Astrocyte of the cerebellum (primary cell): ENCODE measurements at places on chromosomes 12 and 14.

DNA sequence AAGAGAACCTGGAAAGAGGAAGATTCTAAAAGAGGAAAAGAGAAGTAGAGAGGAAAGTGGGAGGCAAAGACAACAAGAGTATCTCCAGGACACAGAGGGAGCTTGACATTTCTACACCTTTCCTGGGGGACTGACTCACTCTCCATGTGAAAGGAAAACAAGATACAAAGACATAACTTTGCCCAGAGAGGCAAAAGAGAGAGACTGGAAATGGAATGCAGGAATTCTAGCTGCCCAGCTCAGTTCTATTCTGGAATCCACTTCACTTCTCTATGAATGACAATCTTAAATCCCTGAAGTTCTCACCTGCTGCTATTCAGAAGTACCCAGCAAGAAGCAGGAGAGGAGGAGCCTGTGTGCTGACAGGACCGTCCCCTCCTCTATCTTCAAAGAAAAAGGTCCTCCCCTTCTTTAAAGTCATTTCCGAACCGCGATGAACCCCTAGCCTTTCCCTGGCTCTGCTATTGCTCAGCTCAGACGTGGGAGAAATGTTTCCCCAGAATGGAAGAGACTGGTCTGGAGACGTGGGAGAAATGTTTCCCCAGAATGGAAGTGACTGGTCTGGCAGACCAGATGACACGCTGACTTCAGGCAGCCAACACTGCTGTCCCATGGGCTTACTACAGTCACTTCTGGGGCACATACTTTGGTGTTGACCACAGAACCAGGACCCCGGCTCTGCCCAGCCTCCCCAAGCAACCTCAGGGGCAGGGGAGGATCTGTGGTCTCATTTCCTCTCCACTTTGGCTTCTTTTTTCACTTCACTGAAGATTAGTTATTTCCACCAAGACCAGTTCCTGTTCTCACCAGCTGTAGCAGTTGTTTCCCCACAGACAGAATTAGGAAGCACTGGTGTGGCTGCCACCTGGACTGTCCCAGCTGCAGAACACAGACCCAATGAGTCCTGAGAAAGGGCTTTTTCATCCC is 8.3 kb downstream of the FMNL3 start:
- peak; percentile 52 for DNase-seq

DNA sequence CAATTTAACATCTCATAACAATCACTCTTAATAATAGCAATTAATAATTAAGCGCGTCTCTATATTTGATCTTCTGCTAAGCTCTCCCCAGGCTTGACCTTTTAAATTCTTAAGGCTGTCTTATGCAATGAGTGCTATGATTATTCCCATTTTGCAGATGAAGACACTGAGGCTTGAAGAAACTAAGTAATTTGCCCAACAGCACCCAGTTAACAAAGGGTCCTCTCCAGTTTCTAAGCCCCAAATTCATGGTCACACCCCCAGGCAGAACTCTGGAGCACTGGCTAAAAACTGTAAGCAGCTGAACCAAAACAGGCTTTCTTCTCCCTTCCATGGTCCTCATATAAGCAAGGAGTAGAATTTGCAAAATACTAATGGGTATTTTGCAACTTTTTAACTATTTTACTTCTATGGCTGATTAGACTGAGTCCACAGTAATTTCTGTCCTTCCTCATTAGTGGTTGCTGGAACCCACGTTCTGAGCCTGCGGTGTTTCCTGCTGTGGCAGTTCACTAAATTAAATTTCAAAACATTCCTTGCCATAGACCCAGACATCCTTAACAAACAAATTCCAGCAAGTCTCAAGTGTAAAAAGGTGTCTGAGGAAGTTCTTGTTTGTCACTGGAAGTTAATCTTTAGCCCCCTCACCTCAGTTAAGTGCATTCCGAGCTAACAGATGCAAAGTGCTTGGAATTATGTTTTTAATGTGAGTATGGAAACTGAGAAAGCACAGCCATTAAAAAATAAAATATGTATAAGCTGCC is 76.5 kb downstream of the TMEM132D start:
- no peak for DNase-seq

- DNase-seq = no peak
Measured at GRCh38 chr14:89564286-89564957, 147.4 kb upstream of the FOXN3 start.

GRCh38 chr12:89762498-89763170 is 54.0 kb upstream of the ATP2B1 start:
- DNase-seq = no peak

DNA sequence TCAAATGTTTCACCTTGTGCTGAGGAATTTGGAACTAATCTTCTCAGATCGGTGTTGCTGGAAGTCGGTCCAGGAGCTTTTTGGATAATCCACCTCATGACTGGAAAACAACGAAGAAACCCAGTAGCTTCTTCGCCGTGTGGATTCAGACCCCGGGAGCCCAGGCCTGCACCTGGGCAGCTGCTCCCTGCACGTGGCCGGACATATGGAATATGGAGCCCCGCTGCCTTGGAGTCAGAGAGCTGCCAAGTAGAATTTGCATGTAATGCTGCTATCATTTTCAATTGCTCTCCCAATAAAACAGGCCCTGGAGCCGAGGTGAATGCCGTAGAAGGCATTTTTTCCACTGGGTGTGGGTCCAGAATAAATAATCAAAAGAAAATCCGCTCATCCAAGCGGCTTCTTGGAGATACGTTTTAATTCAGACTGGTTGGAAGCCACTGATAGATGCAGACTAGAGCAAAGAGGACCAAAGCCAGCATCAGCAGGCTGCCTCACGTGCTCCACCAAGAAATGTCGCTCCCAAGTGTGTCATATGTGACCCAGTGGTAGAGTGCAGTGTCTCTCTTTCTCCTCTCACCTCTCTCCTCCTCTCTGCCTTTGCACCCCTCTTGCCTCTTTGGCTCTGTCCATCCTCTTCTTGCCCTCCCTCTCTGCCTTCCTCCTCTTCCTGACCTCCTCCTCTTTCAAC is 115.3 kb downstream of the ZNF664 start:
- DNase-seq = no peak

DNA sequence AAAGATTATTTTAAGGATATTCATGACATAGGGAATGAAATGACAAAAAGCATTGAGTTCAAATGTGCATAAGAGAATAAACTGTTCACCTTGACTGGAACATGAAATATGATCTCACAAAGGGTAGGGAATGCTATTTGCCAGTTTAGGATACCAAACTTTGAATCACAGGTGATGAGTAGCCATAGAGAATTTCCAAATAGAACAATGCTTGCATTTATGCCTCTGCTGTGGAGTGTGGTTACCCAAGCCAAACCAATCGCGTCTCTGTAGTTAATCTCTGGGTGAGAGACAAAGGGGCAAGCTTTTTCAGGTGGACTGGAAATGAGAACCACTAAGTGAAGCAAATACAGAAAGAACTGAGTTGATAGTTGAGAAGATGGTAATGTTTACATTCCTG is 371.1 kb upstream of the RPL10L start:
- no peak for DNase-seq

DNA sequence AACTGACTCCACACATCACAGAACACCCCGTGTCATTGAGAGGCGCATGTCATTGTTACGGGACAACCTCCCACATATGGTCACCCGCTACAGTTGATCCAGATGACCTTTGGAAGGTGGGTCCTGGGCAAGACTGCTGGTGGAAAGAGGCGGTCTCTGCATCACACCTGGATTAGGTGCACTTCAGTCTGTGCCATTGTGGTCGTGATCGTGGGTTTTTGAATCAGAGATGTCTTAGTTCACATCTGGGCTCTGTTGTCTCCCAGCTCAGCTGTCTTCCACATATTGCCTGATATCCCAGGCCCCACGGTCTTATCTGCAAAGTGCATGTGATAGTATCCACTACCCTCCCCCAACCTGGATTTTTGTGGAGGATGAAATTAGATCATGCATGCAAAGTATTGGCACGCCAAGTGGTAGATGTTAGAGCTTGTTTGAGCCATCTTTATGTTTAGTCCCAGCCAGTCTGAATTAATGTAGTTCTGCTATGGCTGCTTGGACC is 208.7 kb upstream of the FOXN3 start:
- no peak for DNase-seq

DNA sequence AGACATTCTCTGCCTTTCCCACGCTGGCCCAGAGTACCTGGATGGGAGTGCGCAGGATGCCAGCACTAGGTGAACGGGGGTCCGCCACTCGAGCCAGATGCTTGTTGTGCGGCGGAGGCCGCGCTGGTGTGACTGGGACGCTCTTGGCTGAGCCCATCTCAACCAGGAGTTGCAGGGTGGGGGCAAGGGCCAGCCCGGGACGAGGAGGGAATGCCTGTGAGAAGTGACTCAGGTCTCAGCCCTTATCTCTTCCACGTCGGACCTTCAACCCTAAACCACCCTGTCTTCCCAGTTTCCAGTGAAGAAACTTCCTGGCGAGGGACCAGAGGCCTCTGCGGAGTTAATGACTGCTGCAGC is 312 bp downstream of the CDCA3 start:
- no peak for DNase-seq

GRCh38 chr12:119019166-119019565 is 37.8 kb downstream of the SRRM4 start:
- DNase-seq = no peak

DNA sequence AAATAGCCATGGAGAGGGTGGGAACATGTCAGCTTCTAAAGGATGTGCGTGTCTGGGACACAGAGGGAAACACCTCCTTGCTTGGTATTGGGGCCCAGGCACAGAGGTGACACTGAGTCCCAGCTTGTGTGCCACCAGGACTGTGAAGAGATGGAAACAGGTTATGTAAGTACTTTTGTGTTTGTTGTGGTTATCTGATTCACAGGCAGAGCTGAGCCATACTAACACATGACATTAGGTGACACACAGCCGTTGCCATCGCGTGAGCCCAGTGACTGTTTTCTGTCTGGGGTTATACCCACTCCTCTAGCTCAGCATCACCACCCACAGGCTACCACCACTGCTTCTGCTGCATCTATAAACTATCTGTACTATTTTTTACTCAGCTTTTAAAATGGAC is 12.1 kb upstream of the FLVCR2 start:
- no peak for DNase-seq

DNA sequence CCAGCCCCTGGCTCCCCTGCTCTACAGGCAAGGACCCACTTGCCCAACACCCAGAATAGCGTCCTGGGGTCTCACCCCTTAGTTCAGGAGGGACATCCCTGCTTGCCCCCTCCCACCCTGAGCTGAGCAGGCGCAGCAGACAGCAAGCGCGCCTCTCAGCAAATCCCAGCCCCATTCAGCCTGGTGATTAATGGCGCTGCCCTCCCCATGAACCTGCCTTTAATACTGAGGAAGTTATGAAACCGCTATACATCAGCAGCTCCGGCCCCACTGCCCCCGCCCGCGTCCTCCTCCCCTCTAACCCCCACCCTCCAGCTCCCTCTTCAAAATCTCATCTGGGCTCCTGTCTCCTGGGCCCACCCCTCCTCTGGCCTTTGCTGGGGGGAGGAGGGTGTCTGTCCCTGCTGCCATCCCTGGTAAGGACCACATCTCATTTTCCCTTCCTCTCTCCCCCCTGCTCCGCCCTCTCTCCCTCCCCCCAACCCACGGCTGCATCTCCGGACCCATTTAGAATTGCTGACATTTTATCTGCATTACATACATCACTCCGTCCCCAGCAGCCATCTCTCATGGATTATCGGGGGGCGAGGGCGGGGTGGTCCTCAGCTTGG is 7.1 kb upstream of the SMUG1 start:
- DNase-seq = no peak

GRCh38 chr12:58064666-58065065 is 123.3 kb downstream of the ATP23 start:
- DNase-seq = no peak

DNA sequence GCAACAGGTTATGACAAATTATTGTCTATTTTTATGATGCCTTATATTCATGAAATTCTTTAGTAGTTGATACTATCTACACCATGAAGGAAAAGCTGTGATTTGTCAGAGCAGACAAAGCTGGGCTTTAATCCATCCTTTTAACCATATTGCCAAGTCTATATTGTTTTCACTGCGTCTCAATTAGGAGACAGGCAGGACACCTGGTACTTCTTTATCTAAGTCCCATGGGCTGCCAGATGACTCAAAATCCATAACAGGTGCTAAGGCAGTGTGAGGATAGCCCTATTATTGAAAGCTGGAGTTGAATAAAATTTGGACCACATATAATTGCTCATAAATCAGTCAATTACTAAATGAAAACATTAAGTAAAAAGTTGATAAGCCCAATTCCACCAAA is 22.6 kb downstream of the INSM2 start:
- no peak for DNase-seq

GRCh38 chr14:69719501-69719951 is 47.4 kb upstream of the SRSF5 start:
- peak; percentile 90 for DNase-seq

DNA sequence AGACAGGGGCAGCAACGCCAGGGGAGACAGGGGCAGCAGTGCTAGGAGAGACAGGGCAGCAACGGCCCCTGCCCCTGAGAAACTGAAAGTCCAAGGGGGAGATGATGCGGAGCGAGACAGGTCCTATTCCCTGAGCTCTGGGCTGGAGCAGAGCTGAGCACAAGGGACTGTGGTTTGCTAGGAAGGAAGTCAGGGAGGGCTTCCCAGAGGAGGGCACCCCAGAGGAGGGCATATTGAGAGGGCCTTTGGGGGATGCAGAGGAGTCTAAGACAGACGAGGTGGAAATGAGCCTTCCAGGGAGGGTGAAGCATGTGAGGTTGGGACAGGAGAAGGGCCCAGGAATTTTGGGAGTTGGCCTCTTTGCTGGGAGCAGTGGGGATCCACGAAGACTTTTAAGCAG is 52.1 kb upstream of the BEGAIN start:
- DNase-seq = no peak

DNA sequence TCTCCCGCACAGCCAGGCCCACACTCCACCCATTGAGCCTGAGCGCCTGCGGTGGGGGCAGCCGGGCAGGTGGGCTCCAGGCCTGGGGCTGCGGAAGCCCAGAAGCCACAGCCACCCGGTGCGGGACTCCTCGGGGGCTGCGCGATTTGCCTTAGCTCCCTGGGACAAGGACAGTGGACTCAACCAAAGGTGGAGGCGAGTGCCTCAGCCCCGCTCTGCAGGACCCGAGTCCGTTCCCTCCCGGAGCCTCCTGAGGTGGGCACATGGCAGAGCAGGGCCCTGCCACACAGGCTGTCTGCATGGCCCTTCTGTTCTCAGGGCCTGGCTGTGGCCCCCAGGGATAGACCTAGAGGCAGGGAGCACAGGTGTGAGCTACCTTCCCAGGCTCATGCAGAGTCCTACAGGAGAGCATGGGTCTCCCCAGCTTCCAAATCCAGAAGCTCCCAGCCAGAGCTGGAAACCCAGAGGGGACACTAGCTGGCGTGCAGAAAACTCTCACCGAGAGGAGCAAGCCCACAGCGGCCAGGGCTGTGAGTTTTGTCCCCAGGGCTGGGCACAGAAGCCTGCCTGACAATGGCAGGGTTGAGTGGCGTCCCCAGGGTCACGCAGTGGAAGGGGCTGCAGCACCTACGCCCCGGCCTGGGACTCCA is 22.2 kb upstream of the LRTM2 start:
- DNase-seq = no peak

DNA sequence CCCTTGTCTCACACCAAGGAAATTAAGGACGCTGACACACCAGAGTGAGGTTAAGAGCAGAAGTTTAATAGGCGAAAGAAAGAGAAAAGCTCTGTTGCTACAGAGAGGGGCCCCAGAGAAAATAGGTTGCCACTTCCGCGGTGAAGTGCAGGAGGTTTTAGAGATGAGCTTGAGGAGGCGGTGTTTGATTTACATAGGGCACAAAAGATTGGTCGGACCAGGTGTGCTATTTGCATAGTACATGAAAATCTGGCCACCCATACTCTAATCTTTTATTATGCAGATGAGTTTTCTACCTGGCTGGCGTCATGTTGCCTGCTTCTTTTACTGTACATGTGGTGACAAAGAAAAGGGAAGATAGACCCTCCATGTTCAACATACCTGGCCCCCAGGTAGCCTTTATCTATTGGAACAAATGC is 23.3 kb upstream of the MYF6 start:
- no peak for DNase-seq

GRCh38 chr14:20610002-20610765 is 19.0 kb upstream of the RNASE12 start:
- peak; percentile 45 for DNase-seq
